DMS153 (cell line): ENCODE measurements at places on chromosomes 7 and 10.

- no peak for DNase-seq
Observed at GRCh38 chr7:91066627-91067026, 197.6 kb upstream of the FZD1 start.

- no peak for DNase-seq
Observed at GRCh38 chr7:128381161-128381821, 19.8 kb upstream of the PRRT4 start.

GRCh38 chr10:1159131-1160061, 103.2 kb downstream of the WDR37 start:
- DNase-seq: no peak

DNA sequence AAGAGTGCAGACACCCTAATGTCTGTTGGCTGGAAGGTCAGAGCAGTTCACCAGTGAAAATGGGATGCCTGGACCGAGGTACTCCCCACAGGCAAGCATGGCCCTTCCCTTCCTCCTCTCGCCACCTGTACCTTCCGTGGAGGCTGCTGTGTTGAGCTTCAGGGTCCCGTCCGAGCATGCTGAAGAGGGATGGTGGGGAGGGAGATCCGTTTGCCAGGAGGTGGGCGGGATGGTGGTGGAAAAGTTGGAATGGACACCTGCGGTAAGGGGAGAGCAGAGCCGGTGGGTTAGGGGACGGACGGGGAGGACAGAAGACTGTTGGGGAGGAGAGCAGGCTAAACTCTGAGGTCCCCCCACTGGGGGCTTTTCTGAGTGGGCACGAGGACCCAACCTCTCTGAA, 15.9 kb upstream of the ZNF777 start:
- DNase-seq: no peak

GRCh38 chr7:129721068-129721467, 109.5 kb downstream of the NRF1 start:
- no peak for DNase-seq

- DNase-seq: no peak
Observed at GRCh38 chr7:104625956-104626355, 297.6 kb downstream of the LHFPL3 start.

DNA sequence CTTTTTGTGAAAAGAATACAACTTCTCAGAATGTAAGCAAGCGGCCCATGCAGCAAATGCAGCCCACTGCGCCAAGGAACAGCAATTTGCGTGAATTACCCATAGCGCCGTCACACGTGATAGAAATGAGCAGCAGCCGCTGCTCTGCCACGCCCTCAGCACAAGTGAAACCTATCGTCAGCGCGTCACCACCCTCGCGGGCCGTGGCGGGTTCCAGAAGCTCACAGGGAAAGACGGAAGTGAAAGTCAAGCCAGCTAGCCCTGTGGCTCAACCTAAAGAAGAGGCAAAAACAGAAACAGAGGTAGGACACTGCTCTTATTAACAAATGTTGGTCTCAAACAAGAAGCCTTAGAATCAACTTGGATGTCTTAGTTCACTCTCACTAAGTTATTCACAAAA, 70.5 kb downstream of the SHH start:
- DNase-seq: no peak

GRCh38 chr10:116001976-116002375, 271.0 kb downstream of the GFRA1 start:
- DNase-seq: no peak

- no peak for DNase-seq
Observed at GRCh38 chr7:48118041-48118440, 29.0 kb downstream of the UPP1 start.

DNA sequence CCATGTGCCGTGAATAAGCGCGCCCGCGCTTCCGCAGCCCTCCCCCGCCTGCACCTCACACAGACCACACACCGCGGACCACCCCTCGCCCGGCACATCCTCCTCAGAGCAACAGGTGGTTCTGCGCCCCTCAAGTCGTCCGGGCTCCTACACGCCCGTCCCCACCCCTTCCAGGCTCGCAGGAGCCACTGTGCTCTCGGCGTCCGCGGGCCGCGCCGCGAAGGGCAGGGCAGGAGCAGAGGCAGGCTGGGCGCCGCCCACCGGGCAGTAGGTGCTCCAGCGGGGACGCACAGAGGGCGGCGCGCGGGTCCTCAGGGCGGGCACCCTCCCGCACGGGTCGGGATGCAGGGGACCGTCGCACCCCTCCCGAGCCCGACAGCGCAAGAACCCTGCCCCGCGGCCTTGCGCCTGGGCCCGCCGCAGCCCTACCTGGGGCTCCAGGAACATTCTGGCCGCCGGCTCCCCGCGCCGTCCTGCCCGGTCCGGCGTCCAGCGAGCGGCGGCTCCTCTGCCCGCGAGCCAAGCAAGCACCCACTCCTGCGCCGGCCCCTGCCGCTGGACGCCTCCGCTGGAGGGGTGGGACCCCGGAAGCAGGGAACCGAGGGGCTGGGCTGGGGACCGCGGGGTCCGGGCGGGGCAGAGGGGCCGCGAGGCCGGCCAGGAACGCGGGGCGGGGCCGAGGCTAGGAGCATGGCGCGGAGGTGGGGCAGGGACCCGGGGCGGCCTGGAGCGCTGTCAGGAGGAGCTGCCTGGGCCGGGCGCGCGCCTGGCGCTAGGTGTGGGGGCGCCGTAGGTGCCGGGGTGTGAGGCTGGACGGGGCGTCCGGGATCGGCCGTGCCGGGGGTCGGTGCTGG, 37.4 kb downstream of the RASGEF1A start:
- no peak for DNase-seq
